Activated CD4-positive, alpha-beta T cell treated with anti-CD3 and anti-CD28 coated beads for 36 hours (primary cell): ENCODE measurements at places on chromosomes 4 and X. TPM values are rescaled to one million over a fixed set of nuclear protein-coding genes. Genes with fewer than 3 reads are reported as not detected.

The CNOT6L gene
- total RNA-seq, result 111 TPM

GRCh38 chrX:413322-414201 is 26.9 kb upstream of the PPP2R3B start:
- DNase-seq, result no peak

The VSIG4 gene
- 0.09 TPM for total RNA-seq

GRCh38 chrX:10620121-10620699 is at the start of gene MID1:
Gene MID1, minus strand, starts transcription at chrX:10620585. Its CDS starts 53,038 bp downstream, at chrX:10567547.
- peak; percentile 8 for DNase-seq

The XAGE1B gene
- total RNA-seq, result not detected

DNA sequence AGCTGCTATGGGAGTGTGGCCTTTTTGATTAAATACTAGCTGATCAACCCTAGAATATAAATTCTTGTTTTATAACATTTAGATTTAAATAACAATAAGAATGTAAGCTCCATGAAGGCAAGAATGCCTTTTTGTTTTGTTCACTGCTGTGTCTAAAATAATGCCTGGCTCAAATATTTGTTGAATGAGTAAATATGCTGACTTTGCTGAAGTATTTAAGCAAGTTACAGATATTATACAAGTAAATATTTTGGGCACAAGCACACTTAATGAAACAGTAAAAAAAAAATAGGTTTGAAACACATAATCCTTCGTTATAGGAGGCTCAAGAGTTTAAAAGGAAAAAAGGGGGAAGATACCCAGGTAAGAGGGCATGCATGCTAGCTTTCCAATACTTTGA is 24.1 kb downstream of the FABP2 start:
- no peak for DNase-seq

- no peak for DNase-seq
Measured at GRCh38 chr4:10608501-10609219, 75.9 kb downstream of the CLNK start.

GRCh38 chrX:133961046-133961445 is 24.3 kb downstream of the GPC3 start:
- DNase-seq, result no peak

The GPR50 gene
- not detected for total RNA-seq

The MAGED4 gene
- 1.6 TPM for total RNA-seq

GRCh38 chr4:8351931-8352367 is 82.4 kb downstream of the HTRA3 start:
- DNase-seq, result no peak

The CTAG1A gene
- total RNA-seq, result not detected

GRCh38 chr4:123163501-123163900 is 233.1 kb upstream of the SPRY1 start:
- DNase-seq, result no peak

GRCh38 chrX:72041871-72042851 is 89.6 kb downstream of the RTL5 start:
- DNase-seq, result no peak

The CCDC158 gene
- not detected for total RNA-seq

The SGMS2 gene
- 1.8 TPM for total RNA-seq

- no peak for DNase-seq
Measured at GRCh38 chr4:9921326-9921725, 100.0 kb downstream of the SLC2A9 start.

- DNase-seq, result no peak
Measured at GRCh38 chr4:19319607-19320006, 932.1 kb upstream of the SLIT2 start.

DNA sequence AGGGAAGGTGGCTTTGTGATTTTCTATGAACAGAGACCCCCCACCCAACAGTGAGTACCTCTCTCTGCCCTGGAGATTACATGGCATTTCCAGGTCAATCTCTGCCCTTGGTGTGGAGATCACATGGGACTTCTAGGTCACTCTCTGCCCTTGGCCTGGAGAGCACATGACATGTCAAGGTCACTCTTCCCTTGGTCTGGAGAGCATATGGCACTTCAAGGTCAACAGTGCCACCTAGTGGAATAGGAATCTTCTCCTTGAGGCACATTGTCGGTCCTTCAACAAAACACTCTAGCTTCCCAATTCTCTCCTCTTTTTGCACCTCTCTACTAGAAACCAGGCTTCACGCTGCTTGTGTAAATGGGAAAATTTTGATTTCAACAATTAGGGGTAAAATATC is 66.2 kb upstream of the TACR3 start:
- DNase-seq, result peak; percentile 11

- no peak for DNase-seq
Measured at GRCh38 chrX:131881194-131881593, 141.9 kb upstream of the STK26 start.

The ADAMTS3 gene
- not detected for total RNA-seq

The ARHGAP10 gene
- total RNA-seq, result 6.2 TPM

- DNase-seq, result no peak
Measured at GRCh38 chr4:40299811-40300292, 35.3 kb upstream of the CHRNA9 start.

DNA sequence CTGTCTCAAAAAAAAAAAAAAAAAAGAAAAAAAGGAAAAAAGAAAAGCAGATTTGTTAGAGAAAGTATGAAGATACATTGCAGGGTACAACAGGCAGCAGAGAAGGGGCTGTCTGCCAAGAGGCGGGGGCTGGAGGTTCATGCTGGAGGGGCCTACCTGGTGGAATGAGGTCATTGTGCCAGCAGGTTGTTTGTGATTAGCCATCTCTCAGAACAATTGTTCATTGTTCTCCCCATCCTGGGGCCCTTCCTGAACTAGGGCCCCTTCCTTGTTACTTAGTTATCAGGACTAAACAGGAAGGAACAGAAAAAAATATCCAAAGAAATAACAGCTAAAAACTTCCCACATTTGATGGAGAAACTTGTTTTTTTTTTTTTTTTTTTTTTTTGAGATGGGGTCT is 14.0 kb upstream of the GPKOW start:
- DNase-seq, result no peak

- DNase-seq, result no peak
Measured at GRCh38 chrX:1546691-1547251, 9.8 kb upstream of the P2RY8 start.

DNA sequence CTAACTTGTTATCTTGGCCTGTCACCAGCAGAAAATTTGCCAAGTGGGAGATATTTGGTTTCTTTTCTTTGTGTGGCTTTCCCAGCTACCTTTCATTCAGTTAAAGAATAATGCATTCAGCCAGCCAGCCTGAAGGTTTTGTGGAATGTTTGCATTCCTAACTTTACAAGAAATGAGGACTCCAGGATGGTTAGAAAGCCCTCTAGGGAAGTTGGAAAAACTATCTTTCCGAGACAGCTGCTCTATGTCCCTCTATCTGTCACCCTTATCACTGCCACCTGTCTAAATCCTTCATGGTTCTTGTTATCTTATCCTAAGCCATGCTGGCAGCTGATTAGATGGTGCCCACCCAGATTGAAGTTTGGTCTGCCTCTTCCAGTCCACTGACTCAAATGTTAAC is 384.2 kb downstream of the SH3BGRL start:
- no peak for DNase-seq

The SLC6A14 gene
- total RNA-seq, result not detected

The TMEM150C gene
- total RNA-seq, result not detected

- DNase-seq, result no peak
Measured at GRCh38 chr4:128449251-128449650, 161.6 kb upstream of the PGRMC2 start.

DNA sequence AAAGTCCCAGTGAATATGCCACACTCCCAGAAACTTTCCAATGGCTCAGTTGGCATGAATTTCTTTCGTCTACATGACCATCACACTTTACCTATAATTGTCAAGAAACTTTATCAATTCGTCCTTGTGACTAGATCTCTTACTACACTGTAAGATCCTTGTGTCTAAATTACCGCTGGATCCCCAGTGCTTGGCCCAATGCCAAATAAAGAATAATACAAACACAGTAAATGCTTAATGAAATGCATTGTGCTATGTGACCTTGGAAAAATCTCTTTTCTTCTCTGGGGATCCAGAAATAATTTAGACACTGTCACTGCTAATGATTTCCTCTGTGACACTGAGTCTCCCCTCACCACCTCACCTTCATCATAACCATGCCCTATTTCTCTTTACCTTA is 137.9 kb downstream of the VSIG4 start:
- DNase-seq, result no peak

The TMPRSS11B gene
- not detected for total RNA-seq

The NRK gene
- not detected for total RNA-seq

DNA sequence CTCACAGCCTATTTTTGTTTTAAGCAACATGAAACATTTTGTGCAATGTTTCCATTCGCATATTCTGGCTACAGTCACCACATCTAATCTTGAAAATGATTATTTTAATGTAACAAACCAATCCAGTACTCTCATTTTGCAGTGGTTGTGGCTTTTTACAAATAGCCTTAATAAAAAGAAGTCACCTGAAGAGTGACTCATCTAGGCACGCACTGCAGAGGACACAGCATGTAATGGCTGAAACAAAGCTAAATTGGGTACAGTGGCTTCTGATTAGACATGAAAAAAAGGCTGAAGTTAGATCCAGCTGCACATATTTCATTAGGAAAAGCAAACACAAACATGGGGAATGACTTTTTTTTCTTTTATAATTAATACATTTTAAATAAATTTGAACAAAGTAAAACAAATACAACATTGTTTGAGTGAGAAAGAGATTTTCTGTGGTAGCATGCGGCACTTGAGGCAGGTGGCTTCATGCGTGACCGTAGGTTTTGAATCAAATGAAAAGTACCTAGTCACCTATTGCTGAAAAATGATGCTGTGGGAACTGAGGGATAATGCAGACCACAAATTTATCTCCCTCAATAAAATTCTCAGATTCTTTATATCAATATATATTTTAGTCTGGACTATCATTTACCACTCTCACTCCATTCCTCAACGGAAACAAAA is 240.8 kb upstream of the DDX53 start:
- DNase-seq, result no peak

DNA sequence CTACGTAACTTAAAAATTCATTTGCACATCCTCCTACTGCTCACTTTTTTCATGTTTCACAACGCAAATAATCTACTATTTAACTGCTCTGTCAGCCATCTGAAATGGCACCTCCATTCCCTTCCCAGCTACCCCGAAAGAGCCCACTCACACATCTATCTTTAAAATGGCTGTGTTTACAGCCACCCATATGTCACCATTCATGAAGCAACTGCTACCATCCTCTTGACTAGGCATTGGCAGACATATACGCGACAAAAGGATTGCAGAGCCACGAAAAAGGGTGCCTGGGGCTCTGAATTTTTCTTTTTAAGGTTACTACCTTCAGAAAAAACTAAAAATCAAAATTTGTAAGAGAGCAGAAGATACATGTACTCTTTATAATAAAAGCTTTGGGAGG is 11.5 kb downstream of the SH3RF1 start:
- DNase-seq, result no peak

The TLR7 gene
- total RNA-seq, result 0.04 TPM

DNA sequence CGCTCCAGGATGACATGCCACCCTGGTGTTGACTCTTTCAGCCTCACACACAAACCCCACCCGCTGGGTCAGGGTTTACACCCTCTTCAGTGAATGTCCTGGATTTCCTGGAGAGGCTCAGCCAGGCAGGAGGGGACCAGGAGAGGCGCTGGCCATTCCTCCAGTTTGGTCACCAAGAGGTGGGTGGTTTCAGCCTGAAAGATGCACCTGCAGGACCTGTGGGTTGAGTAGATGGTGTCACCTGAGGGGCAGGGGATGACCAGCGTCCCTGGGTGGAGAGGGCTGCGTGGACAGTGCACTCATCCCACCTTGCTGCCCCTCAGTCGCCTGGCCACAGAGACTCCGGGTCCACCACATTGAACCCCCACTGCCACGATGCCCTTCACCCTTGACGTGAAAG is 179.7 kb downstream of the ASMT start:
- DNase-seq, result no peak

DNA sequence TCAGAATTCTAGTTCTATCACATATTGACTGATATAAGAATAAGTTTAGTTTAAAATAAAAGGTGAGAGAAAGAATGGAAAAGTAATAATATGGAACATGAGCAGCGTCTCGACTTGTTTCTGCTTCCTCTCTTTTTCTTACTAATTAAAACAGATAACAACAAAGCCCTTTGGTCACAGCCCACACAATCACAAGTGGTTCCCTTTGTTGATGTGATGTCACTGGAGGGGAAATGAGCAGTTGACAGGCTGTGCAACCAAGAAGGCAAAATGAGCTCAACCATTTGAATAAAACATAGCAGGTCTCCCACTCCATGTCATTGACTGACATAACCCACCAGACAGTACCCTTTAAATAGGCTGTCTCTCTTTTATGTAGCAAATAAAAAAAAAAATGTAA is 342.5 kb upstream of the MAGEB2 start:
- DNase-seq, result no peak

- DNase-seq, result no peak
Measured at GRCh38 chrX:17833954-17834353, 27.1 kb downstream of the RAI2 start.

DNA sequence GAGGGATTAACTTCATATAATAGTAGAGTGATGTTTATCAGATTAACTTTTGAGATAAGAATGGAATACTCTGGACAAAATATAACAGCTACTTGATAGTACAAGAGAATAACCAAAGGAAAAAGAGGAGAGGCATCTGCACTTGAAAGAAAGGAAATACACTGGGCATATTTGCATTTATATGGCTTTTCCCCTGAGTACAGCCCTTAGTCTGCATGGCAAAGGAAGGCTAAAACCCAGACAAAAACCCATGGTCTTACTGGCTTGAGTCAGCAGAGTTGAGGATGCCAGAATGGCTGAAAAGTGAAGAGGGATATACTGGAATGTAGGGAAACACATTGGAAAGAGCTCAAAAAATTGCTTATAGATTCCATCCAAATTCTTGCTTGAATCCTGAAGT is 101.6 kb downstream of the COL4A5 start:
- DNase-seq, result no peak

The MBNL3 gene
- 15.3 TPM for total RNA-seq

GRCh38 chr4:124722071-124722470 is 9.5 kb upstream of the ANKRD50 start:
- no peak for DNase-seq

The MAOA gene
- 2.2 TPM for total RNA-seq

DNA sequence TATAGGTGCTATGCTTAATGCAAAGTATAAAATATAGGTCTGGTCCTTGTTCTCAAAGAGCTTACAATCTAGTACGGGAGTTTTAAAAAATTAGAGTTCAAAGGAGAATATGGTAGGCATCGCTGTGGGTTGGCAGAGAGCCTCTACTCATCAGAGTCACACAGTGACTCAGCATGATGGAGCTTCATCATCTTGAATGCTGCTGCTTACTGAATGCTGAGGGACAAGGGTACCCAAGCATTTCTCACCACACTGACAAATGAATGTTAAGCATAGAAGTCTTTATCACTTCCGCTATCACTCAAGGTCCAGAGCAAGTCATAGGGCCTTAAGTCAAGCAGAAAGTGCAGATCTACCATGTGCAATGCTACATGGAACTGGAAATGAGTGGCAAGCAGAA is 268.6 kb upstream of the IGFBP7 start:
- no peak for DNase-seq

DNA sequence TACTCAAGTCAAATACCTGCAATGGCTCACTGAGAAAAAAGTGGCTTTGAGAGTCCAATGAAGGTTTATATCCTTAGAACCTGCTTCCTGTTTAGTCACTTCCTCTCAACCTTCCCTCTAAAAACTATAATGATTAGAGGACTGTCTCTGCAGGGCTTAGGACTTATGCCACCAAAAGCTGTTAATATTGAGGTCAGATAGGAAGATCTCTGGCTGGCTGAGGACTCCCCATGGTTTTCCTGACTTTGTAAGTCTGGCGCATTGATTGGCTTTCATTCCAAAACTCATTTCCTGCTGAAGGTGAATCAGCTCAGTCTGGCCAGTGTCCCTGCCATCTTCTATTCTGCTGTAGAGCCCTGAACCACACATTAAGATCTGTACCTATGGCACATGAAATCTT is 140.9 kb upstream of the ANK2 start:
- DNase-seq, result no peak
